ENCODE measurements at places on chromosomes 3 and 15.

GRCh38 chr3:155805204-155805801 lies 775 bp downstream of the C3orf33 start:
- DNase-seq, result peak; percentile 18

- peak; percentile 22 for DNase-seq
Observed at GRCh38 chr15:49115062-49115461, 40.3 kb downstream of the COPS2 start.

GRCh38 chr15:73745073-73745472 lies 8.1 kb downstream of the INSYN1 start:
- no peak for DNase-seq

DNA sequence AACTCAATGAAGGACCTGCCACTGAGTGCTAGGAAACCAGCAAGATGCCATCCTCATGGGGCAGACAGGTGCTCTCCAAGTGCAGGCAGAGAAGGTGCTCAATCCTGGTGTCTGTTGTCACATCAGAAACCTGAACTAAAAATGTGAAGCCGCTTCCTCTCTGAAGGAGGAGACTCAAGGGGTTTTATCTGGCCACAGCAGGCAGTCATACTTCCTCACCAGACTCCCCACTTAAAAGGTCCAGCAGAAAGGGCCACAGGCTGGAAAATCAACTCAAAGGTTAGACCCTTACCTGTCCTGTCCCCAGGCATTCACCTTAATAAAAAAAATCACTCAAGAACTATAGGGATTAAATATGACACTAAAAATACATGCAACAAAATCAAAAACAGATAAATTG lies 4.8 kb downstream of the CCDC12 start:
- DNase-seq, result no peak

DNA sequence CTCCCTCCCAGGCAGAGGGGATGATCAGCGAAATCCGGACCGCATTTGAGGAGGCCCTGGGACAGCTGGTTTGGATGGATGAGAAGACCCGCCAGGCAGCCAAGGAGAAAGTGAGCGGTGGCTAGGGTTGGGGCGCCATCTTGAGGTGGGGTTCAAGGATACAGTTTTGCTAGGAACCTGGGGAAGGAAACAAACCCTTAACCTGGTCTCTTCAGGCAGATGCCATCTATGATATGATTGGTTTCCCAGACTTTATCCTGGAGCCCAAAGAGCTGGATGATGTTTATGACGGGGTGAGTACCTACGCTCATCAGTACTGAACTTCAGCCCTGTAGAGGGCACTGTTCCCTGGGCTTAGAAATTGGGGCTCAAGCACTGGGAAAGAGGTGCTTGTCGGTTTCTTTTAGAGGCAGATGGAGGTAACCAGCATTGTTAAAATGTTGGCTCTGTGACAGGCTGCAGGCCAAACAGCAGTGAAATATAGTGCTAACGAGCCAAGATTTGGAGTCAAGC lies 9.6 kb upstream of the PSMD2 start:
- DNase-seq, result peak; percentile 63
